ENCODE measurements at places on chromosomes 11 and 22.

- no peak for DNase-seq
Measured at GRCh38 chr11:134409552-134410429, 2.3 kb downstream of the B3GAT1 start.

- DNase-seq = no peak
Measured at GRCh38 chr11:112977755-112978154, 16.5 kb downstream of the NCAM1 start.

GRCh38 chr22:45648301-45649117, 23.1 kb upstream of the ATXN10 start:
- no peak for DNase-seq

DNA sequence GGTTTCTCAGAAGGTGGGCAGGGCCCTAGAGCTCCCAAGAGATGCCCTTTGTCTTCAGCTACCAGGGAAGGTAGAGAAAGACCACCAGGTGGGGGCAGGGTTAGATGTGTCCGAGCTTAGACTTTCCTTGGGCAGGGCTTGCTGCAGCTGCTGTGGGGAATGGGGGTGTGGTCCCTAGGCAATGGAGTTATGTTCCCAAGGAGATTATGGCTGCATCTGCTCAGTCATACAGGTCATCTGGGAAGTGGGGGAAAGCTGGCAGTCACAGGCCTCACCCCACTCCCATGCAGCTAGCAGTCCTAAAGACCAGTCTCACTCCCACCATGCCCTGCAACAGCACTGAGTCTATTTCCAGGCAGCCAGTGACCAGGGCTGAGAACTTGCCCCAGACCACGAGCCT, 29.5 kb downstream of the MMP27 start:
- DNase-seq = no peak

GRCh38 chr11:129910360-129910759, 15.0 kb upstream of the NFRKB start:
- no peak for DNase-seq

GRCh38 chr11:59899532-59899931, 20.9 kb downstream of the OOSP3 start:
- no peak for DNase-seq

DNA sequence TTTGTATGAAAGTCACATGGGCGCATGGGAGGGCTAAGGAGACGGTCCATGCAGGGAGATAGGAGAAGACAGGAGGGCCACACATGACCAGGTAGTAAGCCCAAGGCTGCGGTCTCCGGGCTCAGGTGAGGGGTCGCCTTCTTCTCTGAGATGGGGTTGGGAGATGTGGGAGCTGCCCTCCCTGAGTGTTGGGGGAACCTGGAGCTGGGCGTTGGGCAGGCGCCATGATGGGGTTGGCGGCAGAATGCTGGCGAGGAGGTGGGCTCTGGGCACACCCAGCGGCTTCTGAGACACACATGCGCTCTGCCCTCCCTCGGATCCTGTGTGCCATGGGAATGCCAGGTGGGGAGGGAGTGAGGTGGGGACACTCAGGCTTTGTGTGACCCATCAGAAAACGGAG, 254.8 kb downstream of the TBC1D22A start:
- no peak for DNase-seq

- no peak for DNase-seq
Measured at GRCh38 chr11:74559934-74560309, 32.5 kb upstream of the POLD3 start.
